ENCODE measurements at places on chromosomes 2 and 18.

DNA sequence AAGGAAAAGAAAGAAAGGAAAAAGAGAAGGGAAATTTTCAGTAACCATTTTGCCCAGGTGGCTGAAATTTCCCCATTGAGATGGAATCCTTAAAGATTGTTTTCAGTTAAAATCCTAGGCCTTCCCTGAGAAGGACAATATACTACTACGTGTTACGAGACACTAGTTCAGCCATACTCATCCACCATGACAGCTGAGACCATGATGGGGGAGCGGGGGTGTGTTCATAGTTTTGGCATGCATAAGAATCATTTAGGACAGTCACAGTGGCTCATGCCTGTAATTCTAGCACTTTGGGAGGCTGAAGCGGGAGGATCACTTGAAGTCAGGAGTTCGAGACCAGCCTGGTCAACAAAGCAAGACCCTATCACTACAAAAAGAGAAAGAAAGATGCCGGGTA is 28.0 kb downstream of the PLA2R1 start:
- no peak for DNase-seq

DNA sequence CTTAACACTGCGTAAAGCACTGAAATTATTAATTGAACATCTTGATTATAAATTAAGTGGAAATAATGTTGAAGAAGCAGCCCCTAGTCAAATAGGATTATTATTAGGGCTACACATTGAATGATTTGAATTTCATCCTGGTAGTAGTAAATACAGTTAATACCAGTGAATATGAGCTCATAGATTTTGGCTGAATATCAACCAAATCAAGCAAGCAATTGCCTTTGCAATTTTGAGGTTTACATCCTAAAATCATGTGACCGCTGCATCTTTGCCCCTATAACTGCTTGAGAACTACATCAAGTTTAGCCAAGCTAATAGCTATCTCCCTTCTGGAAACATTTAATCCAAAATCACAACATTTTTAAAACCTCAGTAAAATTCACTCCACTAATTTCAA is 801.2 kb upstream of the PIK3C3 start:
- no peak for DNase-seq

DNA sequence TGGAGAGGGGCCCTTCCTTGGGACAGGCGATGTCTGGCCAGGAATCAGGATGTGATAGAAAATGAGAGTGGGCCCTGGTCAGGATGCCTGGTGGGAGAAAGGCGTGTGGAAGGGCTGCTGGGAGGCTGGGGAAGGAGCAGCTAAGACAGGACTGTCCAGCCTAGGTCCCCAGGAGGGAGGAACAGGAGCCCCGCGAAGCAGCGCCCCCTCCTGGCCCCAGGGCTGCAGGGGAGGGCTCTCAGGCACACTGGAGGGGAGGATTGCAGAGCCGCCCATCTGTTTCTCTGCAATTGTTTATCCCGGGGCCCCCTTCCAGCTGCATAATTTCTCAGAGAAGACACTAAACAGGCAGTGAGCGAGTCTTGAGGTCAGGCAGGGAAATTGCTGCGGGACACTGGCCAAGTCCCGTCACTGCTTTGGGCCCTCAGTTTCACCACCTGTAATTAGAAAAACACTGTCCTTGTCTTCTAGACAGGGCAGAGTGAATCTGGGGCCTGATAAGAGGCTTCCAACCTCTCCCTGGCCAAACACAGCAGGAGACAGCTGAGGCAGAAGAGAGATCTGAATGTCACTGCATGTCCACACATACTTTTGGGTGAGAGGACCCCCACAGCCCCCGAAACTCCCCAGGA is 3.9 kb upstream of the NPPC start:
- no peak for DNase-seq

- DNase-seq: peak; percentile 36
Measured at GRCh38 chr2:207746131-207746530, 23.6 kb downstream of the FZD5 start.

GRCh38 chr2:145757503-145758246 is 1237.8 kb upstream of the ZEB2 start:
- DNase-seq: no peak

GRCh38 chr18:46642561-46642960 is 14.5 kb downstream of the LOXHD1 start:
- no peak for DNase-seq

Data from GM12864 (cell line).